ENCODE measurements at places on chromosomes 6 and 20. TPM values are rescaled to one million over a fixed set of nuclear protein-coding genes. Genes with fewer than 3 reads are reported as not detected.

SCUBE3 gene
- total RNA-seq = not detected

DNA sequence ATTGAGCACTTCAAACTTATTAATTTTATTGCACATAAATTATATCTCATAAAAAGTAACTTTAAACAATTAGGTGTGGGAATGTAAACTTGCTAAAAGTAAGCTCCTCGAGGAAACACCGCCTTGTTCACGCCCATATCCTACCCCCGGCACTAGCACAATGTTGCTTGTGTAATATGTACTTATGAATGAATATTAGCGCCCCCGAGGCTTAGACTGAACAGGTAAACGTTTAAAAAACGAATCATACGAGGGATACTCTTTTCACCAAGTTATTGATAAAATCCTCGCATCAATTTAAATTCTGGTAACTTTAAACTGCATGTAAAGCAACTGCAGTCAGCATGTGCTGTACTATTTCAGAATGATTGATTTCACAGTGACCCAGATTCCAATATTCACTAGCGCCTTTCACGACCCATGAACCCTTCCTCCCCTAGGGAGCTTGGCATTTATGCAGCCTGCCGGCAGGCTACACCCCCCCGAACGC lies 637 bp downstream of the TFB1M start:
- H3K4me1 ChIP-seq = peaks cover 45% of the 10 kb centered on the region
- peaks cover 25% of the 10 kb centered on the region for H3K36me3 ChIP-seq
- H3K27ac ChIP-seq = peak overlapping the region; percentile 96
- peak overlapping the region; percentile 91 for H3K4me3 ChIP-seq

GRCh38 chr6:128327890-128328289 lies 192.5 kb downstream of the PTPRK start:
- H3K4me3 ChIP-seq = no peak overlapping the region
- no peaks in the 10 kb centered on the region for H3K27me3 ChIP-seq
- peaks cover 2% of the 10 kb centered on the region for H3K4me1 ChIP-seq

- DNase-seq = no peak
- no peaks in the 10 kb centered on the region for H3K27me3 ChIP-seq
- H3K27ac ChIP-seq = no peak overlapping the region
- no peaks in the 10 kb centered on the region for H3K4me1 ChIP-seq
- H3K36me3 ChIP-seq = no peaks in the 10 kb centered on the region
- H3K4me3 ChIP-seq = no peak overlapping the region
These were observed 214.3 kb upstream of the CDYL start for GRCh38 chr6:4561773-4562400.

DNA sequence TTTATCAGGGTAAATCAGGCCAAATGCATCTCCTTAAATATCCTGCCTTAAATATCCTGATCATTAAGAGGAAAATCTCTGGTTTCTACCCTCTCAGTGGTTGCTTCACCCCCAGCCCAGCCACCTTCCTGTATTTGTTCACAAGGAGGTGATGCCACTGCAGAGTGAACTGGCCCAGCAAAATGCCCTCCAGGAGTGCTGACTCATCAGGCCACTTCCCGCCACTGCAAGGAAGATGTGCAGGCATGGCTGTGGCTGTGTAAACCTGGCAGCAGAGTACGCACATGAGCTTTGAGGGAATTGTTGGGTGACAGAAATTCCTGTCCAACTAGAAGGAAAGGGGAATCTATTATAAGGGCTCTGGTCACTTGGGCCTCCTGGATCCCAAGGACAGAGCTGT lies 13.8 kb downstream of the NQO2 start:
- no peak overlapping the region for H3K27ac ChIP-seq
- DNase-seq = no peak
- peaks cover 9% of the 10 kb centered on the region for H3K4me1 ChIP-seq
- peaks cover 86% of the 10 kb centered on the region for H3K36me3 ChIP-seq
- no peak overlapping the region for H3K4me3 ChIP-seq
- H3K27me3 ChIP-seq = no peaks in the 10 kb centered on the region

DNA sequence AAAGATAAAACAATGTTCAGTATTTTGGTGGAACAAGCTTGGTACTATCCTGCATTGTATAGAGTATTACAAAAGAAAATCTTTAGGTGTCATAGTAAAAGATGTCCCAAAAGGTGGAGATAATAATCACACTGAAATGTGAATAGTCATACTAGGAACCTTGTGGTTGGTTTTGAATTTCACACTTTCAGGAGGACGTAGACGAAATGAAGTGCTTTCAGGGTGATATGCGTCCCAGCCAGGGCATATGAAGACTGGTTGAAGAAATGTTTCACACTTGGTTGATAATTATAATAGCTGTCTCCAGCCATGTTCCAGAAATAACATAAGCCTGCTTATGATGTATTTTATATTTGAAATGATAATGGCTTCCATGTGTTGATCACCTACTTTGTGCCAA lies 60.4 kb downstream of the SCAND1 start:
- no peak for DNase-seq
- peaks cover 16% of the 10 kb centered on the region for H3K4me1 ChIP-seq
- peaks cover 14% of the 10 kb centered on the region for H3K36me3 ChIP-seq
- no peak overlapping the region for H3K4me3 ChIP-seq
- no peak overlapping the region for H3K27ac ChIP-seq

DNA sequence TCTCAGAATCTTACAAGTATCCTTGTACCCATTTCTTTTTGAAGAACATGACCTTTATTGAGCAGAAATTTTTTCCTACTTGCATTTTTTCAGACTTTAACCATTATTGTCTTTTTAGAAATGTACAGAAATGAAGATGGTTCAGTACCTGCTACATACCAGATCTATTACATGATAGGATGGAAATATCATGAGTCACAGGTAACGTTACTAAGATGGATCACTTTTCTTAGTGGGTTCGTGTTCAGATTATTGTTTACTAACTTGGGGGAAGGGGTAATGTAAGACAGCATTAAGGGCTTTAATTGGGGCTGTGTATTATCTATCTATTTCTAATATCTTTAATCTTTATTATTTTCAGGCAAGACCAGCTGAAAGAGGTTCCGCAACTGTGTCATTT lies 31.9 kb downstream of the NDUFAF5 start:
- H3K4me3 ChIP-seq = no peak overlapping the region
- DNase-seq = no peak
- H3K36me3 ChIP-seq = peaks cover 38% of the 10 kb centered on the region
- no peak overlapping the region for H3K27ac ChIP-seq
- H3K27me3 ChIP-seq = no peaks in the 10 kb centered on the region
- H3K4me1 ChIP-seq = no peaks in the 10 kb centered on the region

DNA sequence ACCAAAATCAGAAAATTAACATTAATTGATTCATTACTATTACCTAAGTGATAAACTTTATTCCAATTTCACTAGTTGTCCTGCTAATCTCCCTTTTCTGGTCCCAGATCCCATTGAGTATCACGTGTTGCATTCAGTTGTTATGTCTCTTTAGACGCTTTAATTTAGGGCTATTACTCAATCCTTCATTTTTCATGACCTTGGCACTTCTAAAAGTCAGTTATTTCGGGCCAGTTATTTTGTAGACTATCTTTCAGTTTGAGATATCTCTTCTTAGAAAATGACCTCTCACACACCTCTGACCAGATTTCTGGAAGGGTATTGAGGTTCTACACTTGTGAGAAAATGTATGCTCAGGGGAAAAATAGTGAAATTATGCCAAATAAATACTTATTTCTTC lies 34.0 kb upstream of the TASP1 start:
- DNase-seq = no peak
- no peak overlapping the region for H3K27ac ChIP-seq
- H3K4me3 ChIP-seq = no peak overlapping the region

CCHCR1 gene
- 43.4 TPM for total RNA-seq

GRCh38 chr20:34626992-34627391 lies 49.9 kb downstream of the PIGU start:
- no peaks in the 10 kb centered on the region for H3K27me3 ChIP-seq
- H3K27ac ChIP-seq = no peak overlapping the region
- H3K36me3 ChIP-seq = peaks cover 16% of the 10 kb centered on the region
- H3K4me1 ChIP-seq = peaks cover 5% of the 10 kb centered on the region
- H3K4me3 ChIP-seq = no peak overlapping the region
- DNase-seq = no peak

GRCh38 chr20:24382743-24383142 lies 86.7 kb upstream of the SYNDIG1 start:
- H3K4me3 ChIP-seq = no peak overlapping the region
- peaks cover 4% of the 10 kb centered on the region for H3K4me1 ChIP-seq
- no peaks in the 10 kb centered on the region for H3K27me3 ChIP-seq
- H3K36me3 ChIP-seq = no peaks in the 10 kb centered on the region
- no peak for DNase-seq
- no peak overlapping the region for H3K27ac ChIP-seq

LSM2 gene
- 109 TPM for total RNA-seq

GRCh38 chr6:42022755-42023384 lies 27.5 kb upstream of the TAF8 start:
- H3K4me1 ChIP-seq = peaks cover 90% of the 10 kb centered on the region
- peak overlapping the region; percentile 68 for H3K4me3 ChIP-seq
- peak overlapping the region; percentile 99 for H3K27ac ChIP-seq
- DNase-seq = no peak

GRCh38 chr6:36643977-36644376 lies 34.5 kb upstream of the CDKN1A start:
- H3K36me3 ChIP-seq = no peaks in the 10 kb centered on the region
- H3K4me1 ChIP-seq = no peaks in the 10 kb centered on the region
- no peak for DNase-seq
- H3K27ac ChIP-seq = no peak overlapping the region
- no peak overlapping the region for H3K4me3 ChIP-seq
- H3K27me3 ChIP-seq = peaks cover 2% of the 10 kb centered on the region

HTR1E gene
- total RNA-seq = not detected

PPP1R16B gene
- total RNA-seq = 67.4 TPM

DNA sequence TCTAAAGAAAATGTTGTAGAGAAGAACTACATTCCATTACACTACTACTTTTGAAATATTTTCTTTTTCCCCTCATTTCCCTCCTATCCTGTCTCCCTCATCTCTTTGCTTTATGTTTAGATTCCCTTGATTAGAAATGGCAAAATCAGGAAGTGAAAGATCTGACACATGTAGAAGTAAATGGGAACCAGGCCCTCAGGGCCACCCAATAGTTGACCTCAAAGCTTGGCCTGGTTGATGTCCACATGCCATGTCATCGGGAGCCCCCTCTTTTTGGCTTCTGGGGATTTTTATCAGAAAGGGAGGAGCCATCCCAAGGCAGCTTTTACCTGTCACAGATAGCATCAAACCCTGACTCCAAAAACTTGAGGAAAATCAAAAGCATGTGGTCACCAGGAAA lies 168.3 kb upstream of the ECI2 start:
- no peak overlapping the region for H3K27ac ChIP-seq
- DNase-seq = no peak
- no peaks in the 10 kb centered on the region for H3K36me3 ChIP-seq
- no peaks in the 10 kb centered on the region for H3K4me1 ChIP-seq
- no peak overlapping the region for H3K4me3 ChIP-seq

DNA sequence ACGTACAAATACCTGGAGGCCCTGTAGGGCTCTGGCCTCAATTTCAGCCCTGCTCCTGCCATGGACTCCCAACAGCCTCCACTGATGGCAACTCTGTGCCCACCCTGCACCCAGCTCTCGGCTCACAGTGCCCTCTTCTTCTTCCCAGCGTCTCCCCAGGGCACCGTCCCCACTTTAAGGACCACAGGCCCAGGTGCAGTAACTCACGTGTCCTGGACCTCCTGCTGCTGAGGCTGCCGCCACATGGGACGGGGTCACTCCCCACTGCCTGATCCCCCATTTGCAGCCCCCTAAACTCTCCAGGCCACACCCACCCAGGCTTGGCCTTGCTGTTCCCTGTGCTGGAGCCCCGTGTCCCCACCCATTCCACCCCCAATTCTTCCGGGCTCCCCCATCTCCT lies 223.4 kb downstream of the PREX1 start:
- no peaks in the 10 kb centered on the region for H3K36me3 ChIP-seq
- H3K27me3 ChIP-seq = peaks cover 2% of the 10 kb centered on the region
- DNase-seq = no peak
- no peaks in the 10 kb centered on the region for H3K4me1 ChIP-seq
- no peak overlapping the region for H3K27ac ChIP-seq

GRCh38 chr6:110965629-110966229 lies 7.2 kb downstream of the GTF3C6 start:
- H3K4me3 ChIP-seq = no peak overlapping the region
- DNase-seq = no peak
- H3K27me3 ChIP-seq = no peaks in the 10 kb centered on the region
- peaks cover 55% of the 10 kb centered on the region for H3K36me3 ChIP-seq
- H3K4me1 ChIP-seq = no peaks in the 10 kb centered on the region

GPX5 gene
- total RNA-seq = not detected

SLC17A4 gene
- not detected for total RNA-seq

COL11A2 gene
- 1.3 TPM for total RNA-seq

GRCh38 chr6:157323966-157324300 lies 614 bp upstream of the TMEM242 start:
- H3K36me3 ChIP-seq = peaks cover 9% of the 10 kb centered on the region
- H3K4me1 ChIP-seq = peaks cover 31% of the 10 kb centered on the region
- peak overlapping the region; percentile 91 for H3K27ac ChIP-seq
- H3K27me3 ChIP-seq = peaks cover 36% of the 10 kb centered on the region
- peak overlapping the region; percentile 98 for H3K4me3 ChIP-seq

HLA-DOB gene
- 2.4 TPM for total RNA-seq

XRN2 gene
- total RNA-seq = 66.4 TPM

OLIG3 gene
- not detected for total RNA-seq

GRCh38 chr6:150087336-150087735 lies 18.4 kb upstream of the ULBP3 start:
- no peak overlapping the region for H3K4me3 ChIP-seq
- peaks cover 8% of the 10 kb centered on the region for H3K27me3 ChIP-seq
- H3K4me1 ChIP-seq = no peaks in the 10 kb centered on the region
- no peaks in the 10 kb centered on the region for H3K36me3 ChIP-seq
- no peak for DNase-seq

ZC2HC1B gene
- not detected for total RNA-seq

EMILIN3 gene
- total RNA-seq = not detected

DNA sequence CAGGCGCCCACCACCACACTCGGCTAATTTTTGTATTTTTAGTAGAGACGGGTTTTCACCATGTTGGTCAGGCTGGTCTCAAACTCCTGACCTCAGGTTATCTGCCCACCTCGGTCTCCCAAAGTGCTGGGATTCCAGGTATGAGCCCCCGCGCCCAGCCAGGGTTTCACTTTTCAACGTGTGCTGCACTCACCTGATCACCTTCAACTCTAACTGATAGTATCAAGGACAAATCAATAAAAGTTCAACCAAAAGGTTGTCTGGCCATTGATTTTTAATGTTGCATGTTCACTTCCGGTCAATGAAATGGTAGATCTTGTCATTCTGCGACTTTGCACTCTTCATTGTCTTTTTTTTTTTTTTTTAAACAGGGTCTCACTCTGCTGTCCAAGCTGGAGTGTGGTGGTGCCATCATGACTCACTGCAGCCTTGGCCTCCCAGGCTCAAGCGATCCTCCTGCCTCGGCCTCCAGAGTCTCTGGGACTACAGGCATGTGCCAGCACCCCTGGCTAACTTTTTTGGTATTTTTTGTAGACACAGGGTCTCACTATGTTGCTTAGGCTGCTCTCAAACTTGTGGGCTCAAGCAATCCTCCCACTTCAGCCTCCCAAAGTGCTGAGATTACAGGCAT lies 37.3 kb downstream of the ZNF217 start:
- peaks cover 5% of the 10 kb centered on the region for H3K36me3 ChIP-seq
- H3K27ac ChIP-seq = no peak overlapping the region
- no peak for DNase-seq
- no peaks in the 10 kb centered on the region for H3K4me1 ChIP-seq
- H3K4me3 ChIP-seq = no peak overlapping the region

SPDEF gene
- not detected for total RNA-seq
